ENCODE measurements at places on chromosomes 2 and 18.
A peak's percentile ranks its signal among the peaks of the same experiment; 100 is the strongest.

DNA sequence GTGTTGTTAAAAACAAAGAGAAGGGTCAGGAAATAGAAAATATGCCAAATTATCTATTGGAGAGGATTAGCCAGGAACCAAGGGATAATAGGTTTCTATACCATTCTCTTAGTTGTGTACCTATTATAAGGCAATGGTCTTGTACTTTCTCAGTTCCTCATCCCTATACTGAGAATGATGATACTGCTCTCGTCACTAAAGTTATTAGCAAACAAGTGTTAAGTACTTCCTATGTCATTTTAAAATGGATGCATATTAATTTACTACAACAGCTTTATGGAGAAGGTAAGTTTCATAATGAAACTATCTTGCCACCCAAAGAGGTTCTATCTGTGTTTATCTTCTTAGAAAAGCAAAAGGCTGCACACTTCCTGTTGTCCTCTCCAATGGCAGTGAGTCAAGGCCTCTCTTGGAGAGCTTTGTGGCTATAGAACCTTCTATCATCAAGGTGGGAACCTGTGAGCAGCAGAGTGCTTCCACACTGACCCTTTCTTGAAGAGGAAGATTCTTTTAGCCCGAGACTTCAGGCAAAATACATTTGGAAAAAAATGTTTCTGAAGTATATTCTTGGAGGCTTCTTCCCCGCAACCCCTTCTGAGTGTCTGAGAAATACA lies 460.7 kb upstream of the FANCL start:
- DNase-seq = no peak

GRCh38 chr2:180222644-180223043 lies 215.5 kb upstream of the CWC22 start:
- no peak for DNase-seq

GRCh38 chr2:161418715-161419637 lies 2.9 kb downstream of the TBR1 start:
- DNase-seq = no peak

DNA sequence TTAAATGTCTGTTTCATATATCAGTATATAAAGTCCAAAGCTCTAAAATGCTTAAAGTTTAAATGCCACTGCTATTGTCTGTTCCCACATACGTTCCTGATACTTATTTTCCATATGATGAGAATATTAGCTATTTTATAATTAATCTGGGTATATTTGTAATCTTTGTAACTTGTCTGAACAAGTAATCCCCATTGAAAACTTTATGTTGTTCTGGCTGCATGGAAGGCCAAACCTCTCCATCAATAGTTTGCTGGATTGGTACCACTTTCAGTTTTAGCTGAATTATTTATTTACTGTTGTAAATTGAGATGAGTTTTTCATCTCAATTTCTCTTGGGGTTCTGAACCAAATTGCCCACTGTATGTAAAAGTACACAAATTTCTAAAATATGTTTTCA lies 1.5 kb downstream of the MBD5 start:
- no peak for DNase-seq

GRCh38 chr18:36381075-36381474 lies 83.6 kb downstream of the FHOD3 start:
- DNase-seq = no peak

DNA sequence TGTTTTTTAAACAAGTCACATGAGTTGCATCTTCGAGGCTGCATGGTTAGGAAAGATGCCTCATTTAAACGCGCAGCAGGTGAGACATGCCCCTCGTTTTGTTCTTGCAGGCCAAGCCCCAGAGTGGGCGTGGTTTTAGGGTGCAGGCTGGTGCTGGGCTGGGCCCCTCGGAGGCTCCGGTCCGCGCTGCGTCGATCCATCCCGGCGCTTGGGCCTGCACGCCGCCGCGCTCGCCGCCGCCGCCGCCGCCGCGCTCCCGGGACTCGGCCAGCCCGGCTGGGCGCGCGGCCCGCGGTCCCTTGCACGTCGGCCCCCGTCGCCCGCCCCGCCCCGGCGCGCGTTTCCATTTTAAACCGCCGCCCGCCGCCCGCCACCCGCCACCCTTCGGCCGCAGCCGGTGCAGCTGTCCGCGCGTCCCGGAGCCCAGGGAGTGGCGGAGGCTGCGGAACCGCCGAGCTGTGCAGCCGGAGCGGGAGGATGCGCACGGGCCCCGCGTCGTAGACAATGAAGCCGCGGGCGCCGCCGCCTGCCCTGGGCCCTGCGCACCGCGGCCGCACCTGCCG lies 175.5 kb downstream of the AGAP1 start:
- DNase-seq = peak; percentile 14

GRCh38 chr2:189982780-189983394 lies 79.6 kb downstream of the MSTN start:
- DNase-seq = no peak
